ENCODE measurements at places on chromosomes 7 and 10.

- no peaks in the 10 kb centered on the region for H3K27me3 ChIP-seq
- H3K36me3 ChIP-seq = no peaks in the 10 kb centered on the region
- no peak overlapping the region for H3K27ac ChIP-seq
- DNase-seq = no peak
- no peak overlapping the region for H3K4me3 ChIP-seq
- H3K4me1 ChIP-seq = peaks cover 4% of the 10 kb centered on the region
Observed at GRCh38 chr10:28169525-28169924, 133.3 kb downstream of the MPP7 start.

DNA sequence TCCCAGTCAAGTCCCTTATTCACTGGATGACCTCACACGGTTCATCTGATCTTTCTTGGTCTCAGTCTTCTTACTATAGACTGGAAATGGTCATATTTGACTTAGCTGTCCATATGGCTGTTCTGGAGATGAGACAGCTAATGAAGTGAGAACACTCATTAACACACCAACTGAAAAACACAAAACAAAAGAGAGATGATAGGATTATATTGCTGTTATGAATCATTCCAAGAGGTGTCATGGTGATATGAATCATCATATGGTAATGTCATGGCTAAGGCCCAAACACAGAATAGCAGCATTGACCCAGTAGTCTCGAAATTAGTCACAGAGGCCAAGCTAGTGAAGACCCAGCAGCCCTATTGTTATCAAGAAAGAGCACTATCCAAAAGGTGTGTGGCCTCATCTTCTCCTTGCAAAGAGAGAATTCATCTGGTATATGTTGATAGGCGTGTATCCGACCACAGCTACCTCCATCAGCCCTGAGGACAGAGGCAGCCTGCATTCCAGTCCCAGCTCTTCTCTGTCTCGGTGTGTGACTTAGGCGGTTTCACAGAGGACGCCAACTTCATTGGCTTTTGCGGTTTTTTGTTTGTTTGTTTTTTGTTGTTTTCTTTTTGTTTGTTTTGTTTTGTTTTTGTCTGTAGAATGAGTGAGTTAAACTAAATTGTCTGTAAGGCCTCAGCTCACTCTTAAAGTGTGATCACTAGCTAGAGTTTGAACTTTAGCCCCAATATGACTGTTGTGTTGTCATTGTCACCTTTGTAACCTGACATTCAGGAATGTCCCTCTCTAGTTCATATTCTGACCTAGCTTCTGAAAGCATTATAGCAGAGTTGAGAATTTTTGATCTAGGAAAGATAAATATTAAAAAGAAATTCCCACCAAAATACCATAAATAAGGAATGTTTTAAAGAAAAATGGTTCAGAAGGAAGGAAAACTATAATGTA is 97.4 kb upstream of the PDCD4 start:
- no peaks in the 10 kb centered on the region for H3K27me3 ChIP-seq
- peaks cover 29% of the 10 kb centered on the region for H3K4me1 ChIP-seq
- H3K27ac ChIP-seq = peak overlapping the region; percentile 85
- no peak for DNase-seq

- no peak for DNase-seq
- H3K4me1 ChIP-seq = peaks cover 1% of the 10 kb centered on the region
- no peaks in the 10 kb centered on the region for H3K36me3 ChIP-seq
Observed at GRCh38 chr10:17737027-17737965, 14.7 kb upstream of the TMEM236 start.

- no peak overlapping the region for H3K4me3 ChIP-seq
- no peaks in the 10 kb centered on the region for H3K36me3 ChIP-seq
- H3K27me3 ChIP-seq = no peaks in the 10 kb centered on the region
- H3K4me1 ChIP-seq = peaks cover 13% of the 10 kb centered on the region
- H3K27ac ChIP-seq = peak overlapping the region; percentile 84
Observed at GRCh38 chr7:36663481-36663880, 60.8 kb downstream of the AOAH start.

GRCh38 chr7:149147752-149148653 is 750 bp downstream of the ZNF398 start:
- no peaks in the 10 kb centered on the region for H3K27me3 ChIP-seq
- DNase-seq = peak; percentile 54
- H3K27ac ChIP-seq = peak overlapping the region; percentile 94
- peak overlapping the region; percentile 94 for H3K4me3 ChIP-seq
- no peaks in the 10 kb centered on the region for H3K36me3 ChIP-seq

DNA sequence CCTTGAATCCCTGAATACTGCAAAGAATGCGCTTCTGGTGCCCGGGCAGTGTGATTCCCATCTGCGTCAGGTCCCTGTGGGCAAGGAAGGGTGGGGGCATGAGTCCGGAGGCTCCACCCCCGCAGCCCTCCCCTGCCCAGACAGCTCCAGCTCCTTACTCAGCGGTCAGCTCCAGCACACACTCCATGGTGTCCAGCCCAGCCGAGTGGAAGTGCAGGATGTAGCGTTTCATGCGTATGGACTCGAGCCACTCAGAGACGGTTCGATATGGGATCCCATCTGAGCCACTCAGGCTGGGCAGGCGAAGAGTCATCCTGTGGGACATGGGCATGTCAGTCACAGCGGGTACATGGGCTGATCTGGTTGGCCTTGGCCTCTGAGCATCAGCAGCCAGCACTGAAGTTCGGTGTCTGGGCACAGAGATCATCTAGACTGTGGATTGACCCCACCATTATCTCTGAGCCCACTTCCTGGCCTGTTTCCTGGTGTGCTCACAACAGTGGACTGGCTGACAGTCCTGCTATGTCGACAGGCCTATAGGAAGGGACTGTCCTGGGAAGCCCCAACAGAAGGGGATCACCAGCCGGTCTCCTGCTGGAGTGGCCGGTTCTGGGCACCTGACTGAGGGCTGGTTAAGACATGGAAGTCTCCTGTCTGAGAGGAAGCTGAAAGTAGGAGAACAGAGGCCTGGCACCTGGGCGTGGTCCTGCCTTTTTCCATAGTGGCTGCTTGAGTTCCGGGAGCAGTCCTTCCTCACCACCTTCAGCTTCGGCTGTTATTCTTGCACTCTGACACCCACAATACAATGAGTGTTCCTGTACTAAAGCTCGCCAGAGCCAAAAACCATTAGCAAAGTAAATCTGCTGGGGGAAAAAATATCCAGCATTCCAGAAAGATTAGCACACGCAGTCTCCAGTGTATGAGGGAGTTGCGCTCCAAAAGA is 10.6 kb downstream of the ZYX start:
- no peaks in the 10 kb centered on the region for H3K27me3 ChIP-seq
- H3K27ac ChIP-seq = peak overlapping the region; percentile 80
- no peak overlapping the region for H3K4me3 ChIP-seq
- peak; percentile 57 for DNase-seq
- H3K36me3 ChIP-seq = no peaks in the 10 kb centered on the region

GRCh38 chr10:10644008-10644646 is 373.5 kb upstream of the CELF2 start:
- H3K27me3 ChIP-seq = no peaks in the 10 kb centered on the region
- no peak overlapping the region for H3K27ac ChIP-seq
- H3K4me3 ChIP-seq = no peak overlapping the region
- no peaks in the 10 kb centered on the region for H3K4me1 ChIP-seq
- H3K36me3 ChIP-seq = no peaks in the 10 kb centered on the region

DNA sequence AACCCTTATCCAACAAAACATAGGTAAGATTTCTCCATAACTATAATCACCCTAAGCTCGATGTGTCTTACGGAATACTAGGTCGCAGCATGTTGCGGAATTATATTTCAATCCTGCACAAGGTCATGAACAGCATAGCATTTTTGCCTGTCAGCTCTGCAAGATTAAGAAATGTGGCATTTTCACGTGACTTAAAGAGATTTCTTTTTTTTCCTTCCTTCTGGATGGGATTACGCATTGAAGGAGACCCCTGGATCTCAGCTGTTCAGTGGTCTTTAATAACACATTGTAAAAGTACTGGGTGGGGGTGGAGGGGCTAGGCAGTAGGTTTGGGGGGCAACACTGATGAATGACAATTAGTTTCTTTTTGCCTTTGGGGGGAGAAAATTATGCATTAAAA is 106.7 kb downstream of the CUBN start:
- H3K27ac ChIP-seq = peak overlapping the region; percentile 74
- H3K27me3 ChIP-seq = no peaks in the 10 kb centered on the region
- peaks cover 42% of the 10 kb centered on the region for H3K4me1 ChIP-seq
- DNase-seq = no peak
- H3K36me3 ChIP-seq = no peaks in the 10 kb centered on the region

DNA sequence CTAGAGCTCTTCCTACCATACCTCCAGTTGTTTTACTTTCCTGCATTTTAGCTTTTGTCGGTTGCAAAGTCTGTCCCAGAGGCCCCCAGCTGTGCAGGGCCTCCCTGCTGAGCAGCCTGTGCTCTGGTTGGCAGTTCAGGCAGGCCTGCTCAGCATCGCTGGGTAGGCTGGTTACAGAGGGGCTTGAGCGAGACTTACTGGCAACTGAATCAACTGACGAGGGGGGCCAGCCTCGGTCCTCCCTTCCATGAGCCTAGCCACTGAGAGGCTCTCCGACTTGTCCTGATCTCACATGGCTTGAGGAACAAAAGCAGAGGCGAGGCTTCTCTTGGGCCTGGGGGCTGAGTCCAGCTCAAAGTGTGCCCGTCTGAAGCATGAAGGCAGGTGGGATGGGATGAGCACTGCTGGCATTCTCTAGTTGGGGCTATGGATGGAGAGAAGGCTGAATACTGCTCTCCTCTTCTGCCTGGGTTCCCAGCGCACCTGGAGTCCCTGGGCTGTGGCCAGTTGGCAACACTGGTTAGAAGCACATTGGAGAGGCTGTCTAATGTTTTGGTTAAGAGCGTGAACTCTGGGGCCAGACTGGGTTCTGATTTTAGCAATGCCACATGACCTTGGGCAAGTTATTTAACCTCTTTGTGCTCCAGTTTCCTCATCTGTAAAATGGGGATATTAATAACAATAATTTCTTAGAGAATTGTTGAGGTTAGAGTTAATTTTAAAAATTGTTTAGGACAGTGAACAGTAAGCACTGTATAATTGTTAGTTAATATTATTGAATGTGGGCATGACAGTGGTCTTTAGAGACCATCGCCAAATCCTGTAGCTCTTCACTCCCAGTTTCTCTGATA is 6.9 kb upstream of the SFRP5 start:
- H3K4me1 ChIP-seq = no peaks in the 10 kb centered on the region
- H3K27me3 ChIP-seq = peaks cover 6% of the 10 kb centered on the region

DNA sequence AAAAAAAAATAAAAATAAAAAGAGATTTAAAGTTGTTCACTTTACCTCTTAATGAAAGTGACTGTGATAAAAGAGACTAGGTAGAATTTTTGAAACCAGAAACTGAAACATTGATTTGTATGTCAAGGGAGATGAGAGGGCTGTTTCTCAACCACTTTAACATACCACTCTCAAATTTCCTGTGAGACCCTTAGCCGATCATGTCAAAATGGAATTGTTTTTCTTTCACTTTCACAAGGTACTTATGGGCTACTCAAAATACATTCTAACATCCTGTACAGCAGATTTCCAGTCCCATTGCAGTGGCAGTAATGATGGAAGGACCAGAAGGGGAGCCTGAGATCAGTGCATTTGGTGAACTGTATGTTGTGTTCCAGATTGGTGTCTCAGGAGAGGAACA is 261.2 kb downstream of the PPP1R3A start:
- H3K27ac ChIP-seq = no peak overlapping the region
- no peaks in the 10 kb centered on the region for H3K36me3 ChIP-seq
- no peaks in the 10 kb centered on the region for H3K27me3 ChIP-seq
- no peak overlapping the region for H3K4me3 ChIP-seq
- DNase-seq = no peak

- H3K27ac ChIP-seq = peak within 1 kb of the TSS; percentile 63
- H3K36me3 ChIP-seq = no peaks in the 10 kb centered on the region
- H3K27me3 ChIP-seq = peaks cover 27% of the 10 kb centered on the region
- peak within 1 kb of the TSS; percentile 43 for H3K4me3 ChIP-seq
- DNase-seq = peak; percentile 75
- no peaks in the 10 kb centered on the region for H3K4me1 ChIP-seq
Observed at GRCh38 chr7:87600130-87601124, at the start of gene ABCB1. Gene ABCB1, minus strand, starts transcription at chr7:87600884. Its CDS starts 700 bp downstream, at chr7:87600184.

DNA sequence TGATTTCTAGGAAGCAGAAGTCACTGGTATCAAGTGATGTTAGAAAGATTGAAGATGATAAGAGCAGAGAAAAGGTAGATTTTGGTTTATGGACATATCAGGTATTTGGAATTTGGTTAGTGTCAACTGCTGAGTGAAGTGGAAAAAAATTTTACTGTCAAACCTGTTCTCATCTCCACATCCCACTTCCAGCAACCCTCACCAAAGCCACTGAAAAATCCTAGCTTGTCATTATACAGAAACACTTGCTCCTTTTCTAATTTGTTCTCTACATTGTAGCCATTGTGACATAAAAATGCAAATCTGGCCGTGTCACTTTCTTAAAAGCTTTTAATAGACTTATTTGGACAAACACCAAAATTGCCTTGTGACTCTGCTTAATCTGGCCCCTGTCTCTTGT is 54.0 kb downstream of the TRIM24 start:
- no peaks in the 10 kb centered on the region for H3K4me1 ChIP-seq
- no peak for DNase-seq
- no peak overlapping the region for H3K27ac ChIP-seq
- no peak overlapping the region for H3K4me3 ChIP-seq

GRCh38 chr7:46811529-46811928 is 770.4 kb downstream of the TNS3 start:
- DNase-seq = no peak
- no peaks in the 10 kb centered on the region for H3K36me3 ChIP-seq

- no peak overlapping the region for H3K27ac ChIP-seq
- no peaks in the 10 kb centered on the region for H3K4me1 ChIP-seq
- no peaks in the 10 kb centered on the region for H3K36me3 ChIP-seq
- no peak for DNase-seq
- H3K4me3 ChIP-seq = no peak overlapping the region
Observed at GRCh38 chr7:43513251-43513650, 69.7 kb upstream of the STK17A start.

DNA sequence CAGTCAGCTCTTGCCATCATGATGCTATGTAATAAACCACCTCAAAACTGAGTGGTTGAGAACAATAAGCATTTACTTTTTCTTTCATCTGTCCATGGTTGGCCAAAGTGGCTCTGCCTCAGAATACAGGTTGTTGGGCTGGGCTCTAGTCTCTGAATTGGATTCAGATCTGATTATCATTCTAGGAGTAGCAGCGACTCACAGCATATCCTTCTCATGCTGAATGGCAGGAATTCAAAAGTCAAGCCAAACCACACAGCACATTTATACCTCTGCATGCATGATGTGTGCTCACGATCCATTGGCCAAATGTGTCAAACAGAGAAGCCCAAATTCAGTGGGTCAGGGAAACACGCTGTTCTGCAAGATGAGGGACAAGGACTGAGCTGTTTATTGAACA is 13.6 kb upstream of the GALNT11 start:
- DNase-seq = no peak
- H3K27ac ChIP-seq = no peak overlapping the region
- no peaks in the 10 kb centered on the region for H3K27me3 ChIP-seq
- no peaks in the 10 kb centered on the region for H3K4me1 ChIP-seq

Data from transverse colon (tissue), 4 donors.